NCI-H2107 (cell line): ENCODE measurements at places on chromosomes 11 and 22.

GRCh38 chr11:130166457-130166784 is 6.8 kb downstream of the ST14 start:
- no peak for DNase-seq

DNA sequence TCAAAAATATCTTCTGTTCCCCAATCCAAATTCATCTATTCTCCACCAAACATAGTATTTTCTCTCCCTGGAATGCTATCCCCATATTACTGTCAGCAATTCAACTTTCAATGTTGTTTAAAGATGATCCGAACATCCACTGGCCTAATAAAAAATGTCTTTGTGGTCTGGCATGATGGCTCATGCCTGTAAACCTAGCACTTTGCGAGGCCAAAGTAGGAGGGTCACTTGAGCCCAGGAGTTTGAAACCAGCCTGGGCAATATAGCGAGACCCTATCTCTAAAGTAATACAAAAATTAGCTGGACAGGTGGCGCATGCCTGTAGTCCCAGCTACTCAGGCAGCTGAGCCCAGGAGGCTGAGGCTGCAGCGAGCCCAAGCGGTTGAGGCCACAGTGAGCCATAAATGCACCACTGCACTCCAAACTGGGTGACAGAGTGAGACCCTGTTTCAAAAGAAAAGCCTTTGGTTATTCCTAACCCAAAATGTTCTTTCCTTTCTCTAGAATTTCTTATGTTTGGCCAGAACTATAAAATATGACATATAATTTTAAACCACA is 29.8 kb downstream of the SIK3 start:
- no peak for DNase-seq

GRCh38 chr22:45425101-45425500 is 11.6 kb downstream of the RIBC2 start:
- DNase-seq, result no peak

DNA sequence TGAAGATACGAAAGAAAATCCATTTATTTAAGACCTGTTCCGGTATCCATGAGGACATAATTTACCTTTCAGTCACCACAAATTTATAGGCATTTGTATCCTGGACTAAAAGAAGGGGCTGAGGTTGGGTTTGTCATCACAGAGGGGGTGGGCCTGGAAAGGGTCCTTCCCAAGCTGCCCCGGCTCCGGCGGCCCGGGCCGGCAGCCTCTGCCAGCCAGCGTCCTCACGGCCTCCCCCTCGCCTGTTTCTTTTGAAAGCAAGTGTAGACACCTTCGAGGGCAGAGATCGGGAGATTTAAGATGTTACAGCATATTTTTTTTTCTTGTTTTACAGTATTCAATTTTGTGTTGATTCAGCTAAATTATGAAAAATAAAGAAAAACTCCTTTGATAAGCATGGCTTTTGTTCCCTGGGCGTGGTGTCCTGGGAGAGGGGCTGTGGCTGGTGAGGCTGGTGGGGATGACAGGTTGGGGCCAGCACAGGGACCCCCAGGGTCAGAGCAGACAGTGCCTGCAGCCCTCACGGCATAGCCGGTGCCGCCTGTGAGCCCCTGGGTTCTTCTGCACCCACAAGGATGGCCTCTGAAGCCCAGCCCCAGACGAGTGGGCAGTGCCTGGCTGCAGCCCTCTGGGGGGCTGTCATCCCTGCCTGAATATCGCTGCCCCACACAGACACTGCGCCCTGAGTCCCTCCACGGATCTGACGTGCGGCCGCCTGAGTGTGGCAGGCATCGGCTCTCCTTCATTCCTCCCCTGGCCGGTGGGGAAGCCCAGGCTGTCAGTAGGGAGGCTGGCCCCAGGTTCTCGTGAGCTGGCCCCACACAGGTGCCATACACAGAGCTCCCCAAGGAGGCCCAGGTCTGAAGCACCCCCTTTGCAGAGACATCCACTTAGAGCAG is 1075.9 kb downstream of the BRD1 start:
- DNase-seq, result no peak

DNA sequence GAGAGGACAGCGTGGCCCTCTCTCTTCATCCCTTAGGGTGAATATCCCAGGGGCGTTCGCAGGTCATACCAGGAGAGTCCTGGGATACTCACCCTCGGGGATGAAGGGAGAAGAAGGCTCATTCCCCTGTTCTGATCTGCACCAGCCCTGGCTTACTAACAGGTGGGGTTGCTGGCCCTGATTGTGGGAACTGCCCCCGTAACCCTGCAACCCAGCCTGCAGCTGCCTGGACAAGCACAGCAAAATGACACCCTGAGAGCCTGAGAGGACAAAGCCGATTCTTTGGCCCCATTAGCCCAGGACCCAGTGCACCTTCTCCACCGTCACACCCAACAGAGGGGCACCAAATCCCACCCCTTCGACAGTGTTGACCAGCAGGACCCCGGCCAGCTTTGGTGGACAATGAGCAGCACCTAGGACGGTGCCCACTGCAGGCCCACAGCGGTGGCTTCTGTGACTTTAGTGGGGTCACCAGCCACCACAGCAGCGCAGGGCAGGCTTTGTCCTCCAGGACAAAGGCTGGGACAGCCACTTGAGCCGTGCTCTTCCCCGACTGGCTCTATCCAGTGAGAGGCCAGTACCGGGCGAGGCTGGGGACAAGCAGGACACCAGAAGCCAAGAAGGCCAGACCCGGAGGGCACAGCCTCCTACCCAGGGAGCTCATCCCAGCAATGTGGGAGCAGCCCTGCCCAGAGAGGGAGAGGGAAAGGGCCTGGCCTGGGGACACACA is 98.5 kb upstream of the RTL6 start:
- no peak for DNase-seq

DNA sequence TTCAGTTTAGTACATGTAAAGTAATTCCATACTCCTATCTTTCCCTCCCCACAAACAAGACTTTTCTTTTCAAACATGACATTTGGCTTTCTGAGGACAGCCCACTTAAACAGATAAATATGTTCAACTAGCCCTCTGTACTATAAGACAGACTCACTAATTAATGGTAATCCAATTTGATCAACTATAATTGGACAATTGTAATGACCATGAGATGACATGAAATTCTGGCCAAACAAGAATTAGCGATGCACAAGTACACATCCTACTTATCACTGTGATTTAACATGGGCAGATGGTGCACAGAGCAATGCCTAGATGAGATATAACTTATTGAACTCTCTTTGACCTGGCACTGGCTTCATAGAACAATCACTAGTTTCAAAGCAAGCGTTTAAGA is 1033.7 kb upstream of the CCDC90B start:
- DNase-seq, result no peak

GRCh38 chr11:59967677-59968394 is 4.0 kb downstream of the OOSP4A start:
- no peak for DNase-seq

DNA sequence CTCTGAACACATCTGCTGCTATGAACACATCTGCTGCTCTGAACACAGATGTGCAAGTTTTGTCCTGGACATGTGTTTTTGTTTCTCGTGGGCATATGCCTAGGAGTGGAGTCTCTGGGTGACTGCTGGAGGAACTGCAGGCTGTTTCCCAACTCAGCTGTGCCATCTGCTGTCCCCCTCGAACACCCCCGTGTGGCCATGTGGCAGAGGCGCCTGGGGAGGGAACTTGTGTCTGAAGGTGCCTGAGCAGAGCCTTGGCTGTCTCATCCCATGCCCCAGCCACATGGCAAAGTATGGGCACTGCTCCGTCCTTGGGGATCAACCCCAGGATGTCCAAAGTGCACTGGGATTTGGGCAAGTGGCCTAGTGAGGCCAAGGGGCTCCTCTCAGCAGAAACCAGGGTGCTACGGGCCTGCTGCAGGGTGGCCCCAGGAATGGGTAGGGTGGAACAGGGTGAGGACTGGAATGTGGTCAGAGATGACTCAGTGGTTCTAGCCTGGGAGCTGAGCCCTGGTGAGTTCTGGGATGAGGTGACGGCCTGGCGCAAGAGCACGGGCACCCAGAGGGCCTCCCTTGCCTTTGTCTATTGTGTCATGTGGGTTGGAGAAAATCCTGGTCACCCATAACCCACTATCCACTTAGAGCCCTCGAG is 14.7 kb downstream of the GATD1 start:
- no peak for DNase-seq

DNA sequence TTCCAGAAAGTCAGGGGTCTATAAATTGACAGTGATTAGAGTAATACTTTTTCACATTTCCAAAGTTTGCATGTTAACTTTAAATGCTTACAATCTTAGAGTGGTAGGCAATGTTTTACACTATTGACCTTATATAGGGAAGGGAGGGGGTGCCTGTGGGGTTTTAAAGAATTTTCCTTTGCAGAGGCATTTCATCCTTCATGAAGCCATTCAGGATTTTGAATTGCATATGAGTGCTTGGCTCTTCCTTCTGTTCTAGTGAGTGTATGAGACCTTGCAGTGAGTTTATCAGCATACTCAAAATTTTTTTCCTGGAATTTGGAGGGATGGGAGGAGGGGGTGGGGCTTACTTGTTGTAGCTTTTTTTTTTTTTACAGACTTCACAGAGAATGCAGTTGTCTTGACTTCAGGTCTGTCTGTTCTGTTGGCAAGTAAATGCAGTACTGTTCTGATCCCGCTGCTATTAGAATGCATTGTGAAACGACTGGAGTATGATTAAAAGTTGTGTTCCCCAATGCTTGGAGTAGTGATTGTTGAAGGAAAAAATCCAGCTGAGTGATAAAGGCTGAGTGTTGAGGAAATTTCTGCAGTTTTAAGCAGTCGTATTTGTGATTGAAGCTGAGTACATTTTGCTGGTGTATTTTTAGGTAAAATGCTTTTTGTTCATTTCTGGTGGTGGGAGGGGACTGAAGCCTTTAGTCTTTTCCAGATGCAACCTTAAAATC is 5.3 kb downstream of the MALAT1 start:
- DNase-seq, result no peak

DNA sequence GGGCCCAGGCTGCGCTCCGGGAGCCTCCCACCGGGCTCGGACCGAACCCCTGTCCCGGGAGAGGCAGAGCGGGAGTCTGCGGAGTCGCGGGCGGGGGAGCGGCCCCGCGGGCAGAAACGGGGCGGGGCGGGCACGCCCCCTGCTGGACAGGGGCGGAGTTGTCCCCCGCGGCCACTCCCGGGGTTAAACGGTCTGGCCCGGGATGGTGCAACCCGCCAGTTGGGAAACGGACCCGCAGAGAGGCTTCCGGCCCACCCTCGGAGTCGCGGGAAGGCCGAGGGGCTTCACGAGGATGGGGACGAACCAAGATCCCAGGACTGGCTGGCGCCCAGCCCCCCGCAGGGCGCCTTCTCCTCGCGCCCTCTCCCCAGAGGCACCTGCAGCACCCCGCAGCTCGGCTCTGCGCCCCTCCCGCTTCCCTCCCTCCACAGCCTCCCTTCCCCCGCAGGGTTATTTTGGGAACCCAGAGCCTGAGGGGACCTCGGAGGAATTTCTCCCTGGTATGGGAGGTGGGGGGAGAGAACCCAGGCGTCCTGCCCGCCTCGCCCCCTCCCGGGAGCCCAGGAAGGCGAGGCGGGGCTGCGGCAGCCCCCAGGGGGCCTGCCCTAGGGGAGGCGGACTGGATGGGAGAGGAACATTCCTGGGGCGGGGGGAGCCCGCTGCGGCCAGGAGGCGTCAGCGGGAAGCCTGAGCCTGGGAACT is 902 bp downstream of the RASGRP2 start:
- DNase-seq, result no peak

GRCh38 chr11:21427726-21428125 is 758.3 kb downstream of the NELL1 start:
- DNase-seq, result no peak

- DNase-seq, result no peak
Observed at GRCh38 chr22:26852176-26852575, 194.8 kb downstream of the MIAT start.

- no peak for DNase-seq
Observed at GRCh38 chr11:47571895-47572294, 6.5 kb downstream of the PTPMT1 start.

DNA sequence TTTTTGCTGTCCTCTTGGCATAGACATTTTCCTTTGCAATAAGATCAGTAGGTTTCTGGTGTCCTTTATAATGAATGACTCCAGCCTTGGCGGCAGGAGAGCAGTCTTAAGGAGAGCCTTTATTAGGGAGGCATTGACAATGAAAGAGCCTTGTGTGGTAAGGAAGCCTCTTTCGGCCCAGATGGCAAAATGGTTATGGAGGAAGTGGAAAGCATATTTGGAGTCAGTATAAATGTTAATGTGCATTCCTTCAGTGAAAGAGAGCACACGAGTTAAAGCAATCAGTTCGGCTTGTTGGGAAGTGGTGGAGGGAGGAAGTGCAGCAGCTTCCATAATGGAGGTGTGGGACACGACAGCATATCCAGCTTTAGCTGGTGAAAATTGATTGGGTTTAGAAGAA is 18.1 kb upstream of the ANO1 start:
- no peak for DNase-seq
